Nephron progenitor cell (in vitro differentiated cells): ENCODE measurements at places on chromosomes 16 and 17.
A peak's percentile ranks its signal among the peaks of the same experiment; 100 is the strongest.

DNA sequence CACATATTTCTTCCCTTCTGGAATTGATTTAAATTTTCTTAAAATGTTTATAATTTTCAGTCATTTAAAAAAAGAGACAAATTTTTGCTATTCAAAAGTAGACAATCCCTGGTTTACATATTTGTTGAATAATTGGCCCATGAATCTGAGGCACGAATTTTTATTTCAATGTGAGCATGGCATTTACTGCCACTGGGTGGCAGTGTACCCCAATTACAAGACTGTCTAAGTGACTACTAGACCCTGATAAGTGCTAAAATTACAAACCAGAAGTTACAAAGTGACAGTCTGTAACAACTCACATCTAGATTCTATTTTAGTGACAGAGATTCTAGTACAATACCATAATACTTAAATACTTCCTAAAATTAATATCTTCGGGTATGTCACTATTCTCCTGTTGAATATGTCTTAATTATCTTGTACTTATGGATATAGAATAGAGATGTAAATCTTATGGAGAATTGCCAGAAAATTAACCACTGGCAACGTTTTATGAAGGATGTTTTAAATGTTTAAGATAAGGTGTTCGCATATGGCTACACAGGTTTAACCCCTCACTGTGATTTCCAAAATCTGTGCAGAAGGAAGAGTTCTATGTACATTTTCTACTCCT is 235.8 kb downstream of the MAP2K4 start:
- peak; percentile 35 for DNase-seq

DNA sequence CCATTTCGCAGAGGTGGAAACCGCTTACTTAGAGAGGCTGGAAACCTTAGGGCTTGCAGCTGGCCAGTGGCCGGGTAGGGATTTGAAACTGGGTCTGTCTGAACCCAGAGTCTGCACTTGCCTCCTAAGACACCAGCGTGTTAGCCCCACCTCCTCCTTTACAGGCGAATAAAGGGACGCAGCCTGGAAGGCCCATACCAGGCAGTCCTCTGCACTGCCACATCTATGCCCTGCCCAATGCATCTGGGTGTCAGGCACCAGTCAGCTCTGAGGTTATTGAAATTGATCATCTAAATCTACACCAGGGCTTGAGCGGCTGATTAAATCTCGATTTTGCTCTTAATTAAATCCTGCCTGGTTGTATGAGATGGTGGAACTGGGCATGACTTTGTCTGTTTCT is 19.9 kb upstream of the NAGS start:
- DNase-seq, result no peak

- no peak for DNase-seq
Observed at GRCh38 chr16:82755570-82756282, 129.0 kb downstream of the CDH13 start.

- no peak for DNase-seq
Observed at GRCh38 chr17:13973960-13974651, 95.2 kb upstream of the COX10 start.

- DNase-seq, result no peak
Observed at GRCh38 chr17:49356320-49356719, 5.7 kb downstream of the ZNF652 start.
